H9 (cell line): ENCODE measurements at places on chromosomes 4 and X.

DNA sequence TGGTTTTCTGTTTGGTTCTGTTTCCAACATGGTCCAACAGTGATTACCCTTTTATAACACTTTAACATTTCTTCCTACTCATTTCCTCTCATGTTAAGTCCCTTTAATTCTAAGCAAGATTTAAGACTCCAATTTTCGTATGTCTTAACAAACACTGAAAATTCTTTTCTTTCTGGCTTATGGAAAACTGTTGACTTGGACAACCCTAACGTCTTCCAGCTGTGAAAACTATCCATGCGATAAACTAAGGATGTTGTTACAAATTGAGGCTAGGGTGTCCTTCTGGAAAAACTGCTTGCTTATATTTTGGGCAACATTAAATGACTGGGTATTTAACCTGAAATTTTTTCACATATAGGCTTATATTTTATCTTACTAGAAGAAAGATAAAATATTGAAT is 33.9 kb upstream of the RTL3 start:
- no peak for DNase-seq

GRCh38 chr4:146059151-146059550 is 116.4 kb upstream of the LSM6 start:
- DNase-seq: no peak

GRCh38 chrX:153973127-153974002 is 811 bp downstream of the TMEM187 start:
- no peak for DNase-seq

DNA sequence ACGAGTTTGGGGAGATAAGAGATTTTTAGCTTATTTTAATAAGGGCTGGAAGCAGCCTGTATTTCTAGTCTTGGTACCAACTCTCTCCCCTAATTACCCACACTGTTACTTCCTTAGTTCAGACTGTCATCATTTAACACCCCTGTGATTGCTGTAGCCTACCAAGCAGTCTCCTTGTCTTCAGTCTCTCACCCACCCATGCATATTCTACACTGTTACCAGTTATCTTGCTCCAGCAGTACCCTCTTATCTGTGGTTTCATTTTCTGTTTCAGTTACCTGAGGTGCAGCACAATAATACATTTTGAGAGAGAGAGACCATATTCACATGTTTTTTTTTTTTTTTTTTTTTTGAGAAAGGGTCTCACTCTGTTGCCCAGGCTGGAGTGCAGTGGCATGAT is 80.2 kb downstream of the DIAPH2 start:
- DNase-seq: no peak

- no peak for DNase-seq
These were observed 11.2 kb upstream of the GNRHR start for GRCh38 chr4:67765401-67765800.

DNA sequence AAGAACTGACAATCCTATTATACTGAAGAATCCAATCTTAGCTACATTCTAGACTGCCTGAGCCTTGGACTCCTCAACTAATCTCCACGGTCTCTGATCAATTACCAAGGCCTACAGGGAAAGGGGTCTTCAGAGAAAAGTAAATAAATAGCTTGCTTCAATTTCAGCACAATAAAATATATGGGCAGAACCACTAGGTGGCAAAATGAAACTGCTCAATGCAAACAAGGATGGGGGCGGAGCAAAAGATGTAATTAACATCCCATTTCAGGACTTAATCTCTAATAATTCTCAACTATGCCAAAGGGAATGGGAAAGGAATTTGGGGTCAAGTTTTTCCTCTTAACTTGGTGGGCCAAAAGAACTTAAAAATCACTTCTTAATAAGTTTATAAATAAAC is 78.4 kb upstream of the MAP3K15 start:
- DNase-seq: no peak

DNA sequence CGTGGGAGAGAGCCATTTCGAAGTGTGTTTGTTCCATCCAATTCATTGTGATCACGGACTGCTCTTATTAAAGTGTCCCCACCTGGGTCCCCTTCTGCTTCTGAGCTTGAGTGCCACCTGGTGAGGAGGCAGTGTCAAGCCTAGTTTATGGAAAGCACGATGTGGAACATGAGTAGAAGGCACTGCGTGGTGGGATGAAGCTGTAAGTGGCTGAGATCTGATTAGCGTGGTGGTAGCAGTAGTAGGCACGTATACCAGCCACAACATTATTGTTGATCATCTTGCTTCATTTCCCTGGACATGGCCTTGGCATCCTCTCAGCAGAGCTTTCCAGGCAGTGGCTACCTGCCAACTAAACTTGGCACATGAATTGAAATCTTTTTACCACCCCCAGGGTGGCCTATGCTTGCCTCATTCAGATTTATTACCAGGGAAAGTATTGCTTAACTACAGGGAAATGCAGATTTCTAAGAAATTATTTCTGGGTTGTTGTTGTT is 46.4 kb downstream of the GPAT3 start:
- DNase-seq: no peak

- DNase-seq: peak; percentile 41
These were observed 26.0 kb downstream of the KIT start for GRCh38 chr4:54683616-54684346.

DNA sequence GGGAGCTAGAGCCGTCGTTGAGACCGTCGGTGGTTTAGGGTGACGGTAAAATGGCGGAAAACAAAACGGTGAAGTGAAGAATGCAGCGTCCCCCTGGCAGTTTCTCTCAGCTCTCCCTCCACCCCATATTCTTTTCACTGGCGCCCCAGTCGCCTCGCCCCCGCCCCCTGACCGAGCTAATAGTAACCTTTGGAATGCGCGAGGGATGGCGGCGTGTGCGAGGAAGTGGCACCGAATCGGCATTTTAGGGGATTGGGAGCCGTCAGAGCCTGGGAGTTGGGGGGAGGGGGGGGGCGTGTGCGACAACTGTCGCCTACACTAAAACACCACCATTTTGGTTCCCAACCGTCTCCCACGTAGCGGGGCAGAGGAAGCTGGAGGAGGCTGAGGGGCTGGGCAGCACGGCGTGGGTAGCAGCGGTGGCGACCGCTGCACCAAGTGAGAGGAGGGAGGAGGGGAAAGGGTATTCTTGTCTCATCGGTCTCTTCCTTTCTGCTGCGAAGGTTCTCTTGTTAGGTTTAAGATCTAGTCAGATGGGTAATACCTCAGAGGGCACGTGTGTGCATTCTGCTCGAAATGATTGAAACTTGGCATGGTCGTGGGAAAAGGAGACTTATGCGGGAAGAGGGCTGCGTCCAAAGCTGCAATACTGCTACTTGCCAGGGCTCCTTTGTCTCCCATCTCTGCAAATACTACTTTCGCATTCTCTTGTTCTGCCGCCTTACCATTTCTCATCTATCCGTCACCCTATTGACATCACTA is 840 bp downstream of the ZNF711 start:
- no peak for DNase-seq

- no peak for DNase-seq
These were observed 27.2 kb upstream of the GPR34 start for GRCh38 chrX:41661366-41662095.

DNA sequence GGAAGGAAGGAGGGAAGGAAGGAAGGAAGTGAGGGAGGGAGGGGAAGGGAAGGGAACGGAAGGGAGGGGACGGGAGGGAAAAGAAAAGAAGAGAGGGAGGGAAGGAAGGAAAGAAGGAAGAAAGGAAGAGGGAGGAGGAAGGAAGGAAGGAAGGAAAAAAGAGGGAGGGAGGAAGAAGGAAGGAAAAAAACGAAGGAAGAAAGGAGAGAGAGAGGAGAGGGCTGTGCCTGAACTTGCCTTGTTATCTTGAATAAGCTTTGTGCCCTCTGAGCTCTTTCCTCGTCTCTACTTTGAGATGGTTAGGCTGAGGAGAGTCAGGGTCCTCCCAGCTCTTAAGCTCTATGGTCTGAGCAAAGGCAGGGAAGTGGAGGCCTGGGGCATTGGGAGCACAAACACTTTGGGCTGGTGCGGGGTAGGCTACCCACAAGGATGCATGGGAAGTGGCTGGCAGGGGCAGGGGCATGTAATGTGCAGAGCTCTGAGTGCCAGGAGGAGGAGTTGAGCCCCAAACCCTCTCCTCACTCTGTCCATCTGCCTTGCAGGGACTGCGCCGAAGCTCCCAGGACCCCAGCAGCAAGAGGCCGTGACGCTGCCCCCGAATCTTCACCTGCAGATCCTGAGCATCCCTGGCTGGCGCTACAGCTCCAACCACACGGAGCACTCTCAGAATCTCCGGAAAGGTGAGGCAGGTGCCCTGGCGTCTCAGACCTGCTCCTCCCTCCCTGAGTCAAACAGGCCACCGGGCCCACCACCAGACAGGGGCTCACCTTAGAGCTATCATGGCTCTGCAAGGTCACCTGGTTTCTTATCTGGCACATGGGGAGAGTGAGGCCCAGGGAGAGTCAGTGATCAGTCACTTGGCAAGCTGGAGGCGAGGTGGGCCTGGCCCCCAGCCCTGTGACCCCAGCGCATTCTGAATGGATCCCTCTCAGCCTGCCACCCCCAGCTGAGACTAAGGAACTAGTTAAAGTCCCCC is 26.5 kb upstream of the MRFAP1 start:
- no peak for DNase-seq

GRCh38 chr4:146033149-146033548 is 94.5 kb upstream of the ZNF827 start:
- peak; percentile 51 for DNase-seq

GRCh38 chr4:134024251-134024650 is 177.3 kb downstream of the PABPC4L start:
- no peak for DNase-seq

GRCh38 chr4:184548648-184549341 is 74.4 kb upstream of the IRF2 start:
- DNase-seq: peak; percentile 69
